Liver (tissue), 10 donors: ENCODE measurements at places on chromosomes 7 and 10. TPM values are rescaled to one million over a fixed set of nuclear protein-coding genes. Genes with fewer than 3 reads are reported as not detected.
A peak's percentile ranks its signal among the peaks of the same experiment; 100 is the strongest.

The STYXL1 gene
- 16.7 TPM for total RNA-seq

The ANKRD61 gene
- total RNA-seq, result not detected

The CPA5 gene
- total RNA-seq, result not detected

The SPDYE2 gene
- total RNA-seq, result 0.08 TPM

The NXPH1 gene
- not detected for total RNA-seq

The XRCC2 gene
- total RNA-seq, result 6.2 TPM

The ANKRD30A gene
- not detected for total RNA-seq

The ZNF503 gene
- 2.3 TPM for total RNA-seq

The NEURL1 gene
- total RNA-seq, result 0.17 TPM

The CHST12 gene
- total RNA-seq, result 3.2 TPM

The ATXN7L1 gene
- 5.9 TPM for total RNA-seq

The DNAJC1 gene
- total RNA-seq, result 27.7 TPM

DNA sequence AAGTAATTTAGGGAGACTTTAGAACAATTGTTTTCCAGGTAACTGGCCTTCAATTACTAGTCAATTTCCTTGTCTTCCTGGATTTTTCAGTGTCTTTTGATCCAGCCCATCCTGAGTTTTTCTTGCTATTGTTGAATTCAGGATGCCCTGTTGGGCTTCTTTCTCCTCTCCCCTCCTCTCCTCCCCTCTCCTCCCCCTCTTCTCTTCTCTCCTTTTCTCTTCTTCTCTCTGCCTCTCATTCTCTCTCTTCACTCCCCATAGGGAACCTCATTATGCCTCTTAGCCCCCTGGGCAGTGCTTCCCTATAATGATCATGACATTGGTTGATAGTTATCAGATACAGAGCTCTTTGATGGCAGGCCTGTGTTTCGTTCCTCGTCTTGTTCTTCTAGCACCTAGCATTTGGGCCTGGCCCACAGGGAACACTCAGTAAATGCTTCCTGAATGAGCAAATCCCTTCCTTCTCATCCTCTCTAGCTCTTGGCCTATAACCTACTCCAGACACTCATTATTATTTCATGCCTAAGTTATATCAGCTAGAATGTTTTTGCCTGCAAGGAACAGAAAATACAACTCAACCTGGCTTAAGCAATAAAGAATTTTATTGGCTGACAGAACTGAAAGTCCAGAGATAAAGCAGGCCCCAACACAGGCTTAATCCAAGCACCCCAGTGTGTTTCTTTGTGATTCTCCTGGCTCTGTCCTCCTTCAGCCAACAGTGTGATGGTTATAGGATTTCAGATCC, 56.8 kb downstream of the CACNB2 start:
- no peak for DNase-seq

DNA sequence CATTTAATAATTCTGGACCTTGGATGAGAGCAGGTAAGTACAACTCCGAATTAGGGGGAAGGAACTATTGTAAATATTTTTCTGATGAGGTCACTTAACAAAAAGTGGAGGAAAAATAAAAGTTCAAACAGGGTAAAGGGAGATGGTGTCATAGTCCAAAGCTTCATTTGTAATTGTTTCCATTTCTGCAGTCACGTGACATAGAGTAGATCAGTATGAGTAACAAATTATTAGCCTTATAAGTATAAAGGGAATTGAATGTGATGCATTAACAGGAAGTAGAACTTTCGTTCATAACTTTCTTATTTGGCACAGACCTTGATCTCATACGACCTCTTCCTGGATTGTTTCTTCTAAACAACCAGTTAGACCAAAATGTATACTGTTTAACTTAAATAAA, 347.2 kb upstream of the TPK1 start:
- no peak for DNase-seq

- DNase-seq, result no peak
Measured at GRCh38 chr7:101720324-101720723, 91.2 kb upstream of the MYL10 start.

DNA sequence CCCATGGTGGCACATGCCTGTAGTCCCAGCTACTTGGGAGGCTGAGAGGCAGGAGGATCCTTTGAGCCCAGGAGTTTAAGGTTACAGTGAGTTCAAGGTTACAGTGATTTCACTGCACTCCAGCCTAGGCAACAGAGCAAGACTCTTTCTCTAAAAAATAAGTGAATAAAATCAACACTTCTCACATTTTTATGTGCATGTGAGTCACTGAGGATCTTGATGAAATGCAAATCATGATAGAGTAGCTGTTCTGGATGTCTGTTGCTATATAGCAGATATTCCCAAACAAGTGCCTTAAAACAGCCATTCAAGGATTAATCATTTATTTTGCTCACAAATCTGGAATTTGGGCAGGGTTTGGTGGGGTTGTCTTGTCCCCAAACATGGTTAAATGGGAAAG, 62.3 kb upstream of the ARHGAP12 start:
- no peak for DNase-seq

- no peak for DNase-seq
Measured at GRCh38 chr7:142785841-142786250, 15.1 kb downstream of the PRSS2 start.

GRCh38 chr10:36688717-36689116, 436.7 kb upstream of the ANKRD30A start:
- no peak for DNase-seq

- DNase-seq, result no peak
Measured at GRCh38 chr7:48244864-48245271, 73.6 kb downstream of the ABCA13 start.

GRCh38 chr10:99535764-99536337, 3.1 kb downstream of the NKX2-3 start:
- DNase-seq, result no peak

DNA sequence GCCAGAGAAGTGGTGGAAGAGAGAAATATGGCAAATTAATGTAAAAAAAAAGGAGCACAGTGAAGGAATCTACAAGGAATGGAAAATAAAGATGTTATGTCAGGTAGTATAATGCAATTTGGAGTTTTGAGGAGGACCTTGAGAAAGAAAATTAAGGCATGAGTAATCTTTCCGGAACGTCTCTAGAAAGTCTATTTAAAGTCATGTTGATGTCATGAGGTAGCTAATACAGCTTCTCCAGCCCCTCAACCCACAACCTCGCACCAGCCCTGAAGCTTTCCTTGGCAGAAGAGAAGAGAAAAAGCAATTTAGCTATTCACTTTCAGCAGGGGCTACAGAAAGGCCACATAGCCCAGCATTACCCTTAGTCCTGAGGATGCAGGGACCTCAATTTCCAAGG, 22.5 kb downstream of the TRDMT1 start:
- DNase-seq, result no peak

DNA sequence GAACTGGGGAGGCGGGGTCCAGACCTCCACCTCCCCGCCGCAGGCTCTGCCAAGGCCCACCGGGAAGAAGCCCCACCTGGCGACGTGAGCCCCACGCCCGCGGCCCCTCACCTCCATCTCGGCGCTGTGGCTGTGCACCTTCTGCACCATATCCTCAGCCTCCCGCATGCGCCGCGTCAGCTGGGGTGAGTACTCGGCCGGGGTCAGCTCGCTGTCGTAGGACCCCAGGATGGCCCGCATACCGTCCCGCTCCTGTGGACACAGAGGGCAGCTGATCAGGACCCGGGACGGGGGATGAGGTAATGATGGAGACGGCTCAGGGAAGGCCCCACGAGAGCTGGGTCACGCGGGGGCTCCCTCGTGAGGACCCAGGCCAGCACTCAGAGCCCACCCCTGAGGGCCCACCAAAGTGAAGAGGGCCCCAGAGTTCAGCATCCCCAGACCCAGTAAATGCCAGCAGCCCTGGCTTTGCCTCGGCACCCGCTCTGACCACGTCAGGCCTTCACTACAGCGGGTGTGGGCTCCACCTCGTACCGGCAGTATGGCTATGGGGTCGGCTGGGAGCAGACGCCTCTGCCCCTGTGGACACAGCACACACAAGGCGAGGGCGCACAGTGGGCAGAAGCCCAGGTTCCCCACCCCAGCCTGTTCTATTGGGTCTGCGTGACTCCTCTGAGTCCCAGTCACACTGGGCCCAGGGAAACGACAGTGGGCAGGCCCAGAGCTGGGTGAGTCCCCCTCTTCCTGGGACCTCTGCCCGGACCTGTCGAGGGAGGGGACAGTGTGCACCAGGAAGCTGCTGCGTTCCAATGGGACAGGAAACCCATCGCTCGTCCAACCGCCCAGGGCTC, 218.1 kb downstream of the MAD1L1 start:
- DNase-seq, result no peak

- no peak for DNase-seq
Measured at GRCh38 chr7:117384688-117385362, 42.5 kb downstream of the ASZ1 start.

DNA sequence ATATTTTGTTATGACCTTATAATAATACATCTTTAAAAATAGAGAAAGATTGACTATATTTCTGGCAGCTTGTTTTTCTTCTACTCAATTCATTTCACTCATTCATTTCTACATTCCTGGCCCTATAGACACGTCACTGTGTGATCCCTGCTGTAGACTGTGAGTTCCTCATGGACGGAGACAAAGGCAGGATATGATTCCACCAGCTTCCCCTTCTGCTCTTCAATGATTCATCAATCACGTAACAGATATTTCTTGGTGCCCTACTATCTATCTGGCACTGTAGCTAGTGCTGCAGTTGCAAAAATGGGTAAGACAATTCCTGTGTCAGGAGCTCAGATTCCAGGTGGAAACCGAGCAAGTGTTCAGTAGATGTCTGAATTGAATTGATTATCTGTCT, 415.0 kb downstream of the SFMBT2 start:
- DNase-seq, result no peak

GRCh38 chr10:88986549-88987242, 3.9 kb upstream of the FAS start:
- DNase-seq, result no peak

GRCh38 chr10:128086003-128086863, 40.0 kb downstream of the MKI67 start:
- DNase-seq, result no peak

DNA sequence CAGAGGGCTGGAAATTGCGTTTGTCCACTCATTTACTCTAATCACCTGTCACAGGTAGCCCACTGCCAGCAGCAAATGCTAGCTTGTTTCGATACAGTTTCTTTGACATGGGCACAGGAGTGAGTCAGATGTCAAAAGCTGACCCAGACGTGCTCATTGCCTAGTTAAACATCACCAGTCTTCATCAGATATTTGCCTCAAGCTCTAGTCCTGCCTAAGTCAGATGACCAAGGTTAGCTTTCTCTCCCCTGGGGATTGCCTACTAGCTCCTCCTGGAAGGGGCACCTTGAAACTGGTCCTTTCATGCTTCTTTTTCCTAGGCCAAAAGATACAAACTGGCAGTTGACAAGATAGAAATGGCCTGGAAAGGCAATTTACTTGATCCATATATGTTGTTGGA, 35.2 kb downstream of the GPAM start:
- no peak for DNase-seq

- no peak for DNase-seq
Measured at GRCh38 chr7:75969182-75969581, 25.2 kb downstream of the TMEM120A start.

DNA sequence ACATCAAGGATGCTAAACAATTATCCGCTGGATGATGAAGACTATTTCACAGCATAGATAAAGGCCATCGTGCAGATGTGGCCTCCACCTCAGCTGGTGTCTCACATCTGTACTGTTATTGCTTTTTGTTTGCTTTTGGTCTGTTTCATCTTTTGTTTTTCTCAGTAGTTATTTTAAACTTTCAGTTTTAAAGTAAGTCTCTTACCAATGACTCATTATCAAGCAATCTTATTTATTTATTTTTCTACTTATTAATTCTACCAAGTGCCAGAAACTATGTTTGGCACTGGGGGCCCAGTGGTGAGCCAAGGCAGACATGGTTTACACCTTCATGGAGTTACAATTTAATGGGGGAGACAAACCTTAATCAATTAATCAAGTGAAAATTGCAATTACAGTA, 250.9 kb upstream of the TMEM72 start:
- DNase-seq, result no peak

DNA sequence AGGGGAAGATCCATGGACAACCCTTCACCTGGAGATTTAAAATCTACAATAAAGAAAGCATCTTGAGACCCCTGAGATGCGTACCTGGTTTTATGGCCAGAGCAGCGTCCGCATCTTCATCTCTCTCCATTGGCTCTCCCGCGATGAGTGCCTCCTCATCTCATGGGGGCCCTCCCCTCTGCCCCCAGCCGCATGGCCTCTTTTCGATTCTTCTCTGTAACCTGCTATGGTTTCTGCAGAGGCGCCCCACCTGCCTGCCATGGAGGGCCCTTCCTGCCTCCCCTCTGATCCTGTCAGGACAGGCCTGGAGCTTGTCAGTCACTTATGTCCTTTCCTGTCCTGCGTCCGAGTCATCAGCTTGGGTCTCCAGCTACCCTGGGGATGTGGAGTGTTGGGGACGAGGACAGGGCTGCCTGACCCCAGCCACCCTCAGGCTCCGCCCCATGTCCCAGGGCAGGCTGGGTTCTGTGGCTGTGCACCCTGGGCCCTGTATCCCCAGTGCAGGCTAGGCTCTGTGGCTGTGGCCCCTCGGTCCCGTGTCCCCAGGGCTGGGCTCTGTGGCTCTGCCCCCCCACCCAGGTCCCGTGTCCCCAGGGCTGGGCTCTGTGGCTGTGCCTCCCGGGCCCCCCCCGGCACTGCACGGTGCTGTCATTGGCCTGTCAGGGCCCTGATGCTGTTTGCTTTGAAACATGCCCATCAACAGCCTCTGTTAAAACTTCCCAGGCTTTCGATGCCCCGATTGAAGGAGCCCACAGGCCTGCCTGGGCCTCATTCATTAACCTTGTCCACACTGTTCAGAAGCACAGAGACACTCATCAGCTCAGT, 99.8 kb downstream of the WDR37 start:
- DNase-seq, result peak; percentile 19

- DNase-seq, result no peak
Measured at GRCh38 chr10:26355241-26355640, 82.9 kb upstream of the APBB1IP start.

DNA sequence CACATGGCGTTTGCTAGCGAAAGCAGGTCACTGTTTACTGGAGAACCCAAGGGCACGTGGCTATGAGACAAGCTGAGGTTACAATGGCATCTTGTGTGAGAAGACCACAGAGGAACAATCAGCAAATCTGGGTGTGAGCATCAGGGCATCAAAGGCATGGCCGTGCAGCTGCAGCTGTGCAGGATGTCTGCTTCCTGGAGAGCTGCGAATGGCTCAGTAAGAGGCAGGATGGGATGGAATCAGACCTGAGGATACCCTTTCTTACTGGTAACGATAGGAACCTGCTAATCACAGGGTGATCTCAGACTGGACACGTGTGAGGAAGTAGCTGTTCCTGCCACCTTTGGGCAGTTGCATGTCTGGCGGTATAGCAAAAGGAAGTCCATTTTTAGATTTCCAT, 119.5 kb downstream of the RNF216 start:
- DNase-seq, result no peak

DNA sequence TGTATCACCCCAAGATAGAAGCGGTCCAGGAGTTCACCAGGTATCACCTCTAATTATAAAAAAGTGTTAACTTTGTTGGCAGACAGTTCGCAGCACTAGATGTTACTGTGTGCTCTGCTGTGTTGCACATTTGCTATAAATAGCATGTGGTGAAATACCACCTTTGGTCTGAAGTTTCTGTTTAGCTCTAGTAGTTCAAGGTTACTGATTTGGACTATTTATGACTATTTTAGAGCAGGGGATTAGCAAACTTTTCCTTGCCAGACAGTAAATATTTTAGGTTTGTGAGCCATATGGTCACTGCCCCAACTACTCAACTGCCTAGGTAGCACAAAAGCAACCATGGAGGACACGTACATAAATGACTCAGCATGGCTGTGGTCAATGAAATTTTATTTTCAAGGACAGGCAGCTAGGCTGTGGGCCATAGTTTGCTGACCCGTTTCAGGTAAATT, 16.5 kb downstream of the DENND10 start:
- DNase-seq, result no peak

- no peak for DNase-seq
Measured at GRCh38 chr7:40676221-40676620, 541.4 kb downstream of the SUGCT start.
